Adrenal gland (tissue), 19 donors: ENCODE measurements at places on chromosomes 5 and 9. TPM values are rescaled to one million over a fixed set of nuclear protein-coding genes. Genes with fewer than 3 reads are reported as not detected.
A peak's percentile ranks its signal among the peaks of the same experiment; 100 is the strongest.

DNA sequence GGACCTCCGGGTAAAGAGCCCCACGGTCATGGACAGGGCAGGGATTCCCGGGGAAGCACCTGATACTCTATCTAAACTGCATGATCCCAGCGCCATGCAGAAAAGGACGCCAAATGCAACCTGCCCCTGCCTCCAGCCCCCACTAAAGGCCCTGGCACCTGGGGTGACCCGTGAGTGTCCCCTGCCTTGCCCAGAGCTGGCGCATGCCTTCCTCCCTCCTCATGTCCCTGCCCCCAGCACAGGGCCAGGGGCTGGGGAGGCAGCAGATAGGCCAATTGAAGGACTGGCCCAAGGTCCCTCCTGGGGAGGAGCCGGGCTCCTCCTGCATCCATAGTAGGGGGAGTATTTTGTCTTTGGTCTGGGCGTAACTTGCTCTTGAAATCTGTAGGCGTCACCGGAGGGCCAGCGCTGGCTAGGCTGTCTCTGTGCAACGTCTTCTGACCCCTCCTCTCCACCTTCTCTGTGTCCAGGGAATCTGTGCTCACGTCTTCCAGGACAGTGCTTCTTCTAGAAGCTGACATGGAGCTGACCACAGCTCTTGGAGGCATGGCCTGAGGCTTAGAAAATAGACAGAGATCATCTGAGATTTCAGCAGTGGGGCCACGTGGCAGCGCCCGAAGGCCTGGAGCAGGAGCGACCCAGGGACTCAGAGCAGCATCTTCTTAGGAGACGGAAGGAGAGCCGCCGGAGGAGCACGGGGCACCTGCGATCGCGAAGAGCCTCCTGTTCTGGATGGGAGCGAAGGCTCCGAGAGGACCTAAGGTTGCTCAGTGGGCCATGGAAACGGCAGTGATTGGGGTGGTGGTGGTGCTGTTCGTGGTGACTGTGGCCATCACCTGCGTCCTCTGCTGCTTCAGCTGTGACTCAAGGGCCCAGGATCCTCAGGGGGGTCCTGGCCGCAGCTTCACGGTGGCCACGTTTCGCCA, 660 bp downstream of the SPAAR start:
- H3K4me3 ChIP-seq, result no peak overlapping the region
- DNase-seq, result no peak
- no peaks in the 10 kb centered on the region for H3K36me3 ChIP-seq
- peaks cover 38% of the 10 kb centered on the region for H3K4me1 ChIP-seq
- H3K27ac ChIP-seq, result no peak overlapping the region

DNA sequence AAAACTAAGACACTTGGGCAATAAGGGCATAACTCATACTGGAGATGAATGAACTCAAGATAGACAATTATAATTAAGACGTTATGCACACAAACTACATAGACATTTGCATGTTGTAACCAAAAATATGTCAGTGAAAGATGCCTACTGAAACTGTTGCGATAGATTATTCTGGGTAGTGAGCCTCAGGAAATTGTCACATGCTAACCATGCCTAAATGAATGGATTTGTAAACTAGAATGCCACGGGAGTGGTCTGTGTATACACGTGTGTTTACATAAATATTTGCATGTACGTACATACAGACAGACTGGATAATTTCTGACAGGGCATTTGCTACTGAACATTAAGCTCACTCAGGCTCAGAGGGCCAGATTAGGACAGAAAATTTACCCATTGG, 1.2 kb downstream of the NIPSNAP3B start:
- H3K4me1 ChIP-seq, result peaks cover 5% of the 10 kb centered on the region
- peak overlapping the region; percentile 60 for H3K4me3 ChIP-seq
- no peaks in the 10 kb centered on the region for H3K27me3 ChIP-seq
- H3K27ac ChIP-seq, result peak overlapping the region; percentile 31
- no peaks in the 10 kb centered on the region for H3K36me3 ChIP-seq

- peak overlapping the region; percentile 71 for H3K27ac ChIP-seq
- no peaks in the 10 kb centered on the region for H3K36me3 ChIP-seq
- H3K27me3 ChIP-seq, result no peaks in the 10 kb centered on the region
- H3K4me1 ChIP-seq, result peaks cover 12% of the 10 kb centered on the region
These were observed 100.6 kb downstream of the ANGPTL2 start for GRCh38 chr9:127021664-127022363.

Gene LCN12
- 1.7 TPM for total RNA-seq

DNA sequence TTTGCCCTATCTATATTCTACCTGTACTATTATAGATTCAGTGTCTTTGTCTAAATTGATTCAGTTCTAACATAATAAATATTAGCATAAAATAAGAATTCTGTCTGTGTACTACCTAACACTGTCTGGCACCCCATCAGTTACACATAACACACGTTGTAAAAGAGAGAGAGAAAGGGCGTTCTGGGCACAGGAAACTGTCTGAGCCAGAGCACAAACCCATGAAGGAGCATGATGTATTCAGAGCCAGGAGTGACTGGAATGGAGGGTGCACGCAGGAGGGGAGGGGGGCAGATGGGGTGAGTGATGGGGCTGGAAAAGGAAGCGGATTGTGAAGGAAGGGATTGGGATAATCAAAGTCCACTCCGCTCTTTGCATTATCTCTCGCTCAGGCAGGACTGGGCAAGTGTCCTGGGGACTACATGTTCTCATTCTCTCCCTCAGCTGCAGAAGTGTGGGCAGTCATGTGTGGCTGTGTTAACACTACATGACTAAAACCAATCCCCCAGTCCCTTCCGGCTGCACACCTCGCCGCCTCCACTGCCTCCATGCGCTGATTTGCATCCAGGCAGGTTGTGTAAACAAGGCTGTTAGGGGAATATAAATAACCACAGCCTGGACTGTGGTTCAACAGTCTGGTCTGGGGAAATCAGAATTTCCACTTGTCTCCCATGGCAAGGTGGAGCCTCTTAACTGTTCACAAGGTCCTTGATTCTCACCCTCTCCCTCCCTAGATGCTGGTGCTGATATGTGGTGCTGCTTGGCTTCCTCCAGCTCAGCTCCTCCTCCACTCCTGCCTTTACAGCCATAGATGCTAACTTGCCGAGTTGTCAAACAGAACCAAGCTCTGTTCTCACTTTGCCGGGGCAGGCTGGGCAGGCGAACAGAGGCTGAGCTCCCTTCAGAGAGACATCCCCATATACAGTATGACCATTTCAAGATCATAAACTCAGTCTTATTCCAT, 367.5 kb upstream of the BRINP1 start:
- H3K27ac ChIP-seq, result no peak overlapping the region
- no peak overlapping the region for H3K4me3 ChIP-seq

DNA sequence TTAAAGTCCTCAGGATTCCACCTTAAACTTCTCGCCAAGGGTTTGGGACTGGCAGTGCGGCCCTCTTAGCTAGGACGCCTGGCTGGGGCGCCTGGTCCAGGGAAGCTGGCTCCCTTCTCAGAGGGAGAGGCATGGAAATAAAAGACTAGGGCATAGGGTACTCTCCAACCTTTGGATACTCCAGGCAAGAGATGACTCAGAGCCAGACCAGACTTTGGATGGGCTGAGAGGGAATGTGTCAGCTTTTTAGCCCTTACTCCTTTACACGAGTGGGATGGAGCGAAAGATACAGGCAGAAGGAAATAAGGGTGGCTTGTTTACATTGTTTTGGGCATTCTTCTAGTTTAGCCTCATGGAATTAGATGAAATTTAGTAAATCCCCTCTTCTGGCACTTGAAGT, 48.2 kb downstream of the IL31RA start:
- no peaks in the 10 kb centered on the region for H3K27me3 ChIP-seq
- no peak overlapping the region for H3K27ac ChIP-seq
- DNase-seq, result no peak
- no peaks in the 10 kb centered on the region for H3K4me1 ChIP-seq

GRCh38 chr5:14399054-14399692, 182.4 kb upstream of the OTULINL start:
- H3K4me1 ChIP-seq, result peaks cover 6% of the 10 kb centered on the region
- H3K36me3 ChIP-seq, result no peaks in the 10 kb centered on the region
- H3K27ac ChIP-seq, result no peak overlapping the region
- no peaks in the 10 kb centered on the region for H3K27me3 ChIP-seq
- no peak overlapping the region for H3K4me3 ChIP-seq

DNA sequence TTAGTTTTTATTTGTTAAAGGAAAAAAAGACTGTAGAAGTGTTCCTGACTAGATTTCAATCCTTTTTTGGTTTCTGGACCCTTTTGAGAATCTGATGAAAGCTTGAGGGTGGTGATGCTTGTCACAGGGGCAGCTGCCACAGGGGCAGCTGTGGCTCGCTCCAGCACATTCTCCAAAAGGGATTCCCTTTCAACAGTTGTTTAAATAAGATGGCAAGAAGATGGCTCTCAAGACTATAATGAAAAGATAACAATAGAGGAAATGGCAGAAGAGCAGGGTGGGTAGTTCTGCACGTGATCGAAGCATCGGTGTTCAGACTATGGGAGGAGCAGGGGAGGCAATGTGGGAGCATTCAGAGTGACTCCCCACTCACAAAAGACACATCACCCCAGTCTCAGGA, 46.5 kb upstream of the TNFAIP8 start:
- H3K4me1 ChIP-seq, result no peaks in the 10 kb centered on the region
- H3K27ac ChIP-seq, result no peak overlapping the region
- no peak for DNase-seq
- H3K36me3 ChIP-seq, result no peaks in the 10 kb centered on the region
- H3K27me3 ChIP-seq, result no peaks in the 10 kb centered on the region

DNA sequence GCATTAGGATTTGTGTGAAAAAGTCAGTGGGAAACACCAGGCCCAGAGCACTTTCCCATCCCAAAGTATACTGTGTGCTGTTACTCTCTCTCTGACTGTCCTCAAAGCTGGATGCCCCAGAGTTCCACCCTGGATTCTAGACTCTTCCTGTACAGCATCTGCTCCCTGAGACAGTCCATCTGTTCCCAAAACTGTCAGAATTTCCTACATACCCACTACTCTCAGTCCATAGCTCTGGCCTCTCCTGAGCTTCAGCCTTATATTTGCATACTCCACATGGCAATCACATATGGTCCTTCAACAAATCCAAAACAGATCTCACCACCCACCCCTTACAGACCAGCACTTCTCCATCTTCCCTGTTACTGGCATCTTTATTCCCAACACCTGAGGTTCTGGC, 9.5 kb downstream of the ELP1 start:
- H3K27ac ChIP-seq, result no peak overlapping the region
- H3K36me3 ChIP-seq, result no peaks in the 10 kb centered on the region
- no peak overlapping the region for H3K4me3 ChIP-seq
- no peak for DNase-seq
- H3K4me1 ChIP-seq, result no peaks in the 10 kb centered on the region

DNA sequence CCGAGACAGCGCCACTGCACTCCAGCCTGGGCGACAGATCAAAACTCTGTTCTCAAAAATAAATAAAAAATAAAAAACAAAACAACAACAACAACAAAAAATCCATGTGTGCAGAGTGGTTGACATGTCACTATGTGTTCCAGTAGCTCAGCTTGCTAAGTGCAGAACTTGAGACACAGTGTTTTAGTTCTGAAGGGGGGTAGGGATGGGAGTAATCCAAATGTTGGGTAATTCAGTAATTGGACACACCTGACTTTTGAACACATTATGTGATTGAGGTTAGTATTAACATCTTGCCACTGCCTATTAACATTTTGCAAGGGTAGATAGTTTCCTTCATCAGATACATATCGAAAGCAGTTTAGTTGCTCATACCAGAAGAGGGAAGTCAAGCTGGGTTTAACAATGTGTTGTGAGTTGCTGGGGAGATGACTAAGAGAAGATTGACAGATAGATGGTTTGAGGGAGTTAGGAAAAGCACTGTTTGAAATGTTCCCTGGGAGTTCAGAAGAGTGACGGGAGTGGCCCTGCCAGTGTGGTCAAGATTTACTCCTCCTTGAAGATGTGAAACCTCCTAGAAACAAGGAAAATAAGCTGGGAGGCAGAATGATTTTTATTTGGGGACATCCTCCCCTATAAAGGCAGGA, 928 bp downstream of the HACD4 start:
- peaks cover 9% of the 10 kb centered on the region for H3K4me1 ChIP-seq
- peak overlapping the region; percentile 58 for H3K27ac ChIP-seq
- H3K27me3 ChIP-seq, result no peaks in the 10 kb centered on the region
- H3K4me3 ChIP-seq, result peak overlapping the region; percentile 62
- no peaks in the 10 kb centered on the region for H3K36me3 ChIP-seq
- DNase-seq, result no peak

- no peaks in the 10 kb centered on the region for H3K36me3 ChIP-seq
- no peaks in the 10 kb centered on the region for H3K27me3 ChIP-seq
- H3K4me1 ChIP-seq, result no peaks in the 10 kb centered on the region
- H3K4me3 ChIP-seq, result no peak overlapping the region
These were observed 6.8 kb downstream of the C9orf43 start for GRCh38 chr9:113417370-113417769.

Gene IRX2
- total RNA-seq, result 0.14 TPM

DNA sequence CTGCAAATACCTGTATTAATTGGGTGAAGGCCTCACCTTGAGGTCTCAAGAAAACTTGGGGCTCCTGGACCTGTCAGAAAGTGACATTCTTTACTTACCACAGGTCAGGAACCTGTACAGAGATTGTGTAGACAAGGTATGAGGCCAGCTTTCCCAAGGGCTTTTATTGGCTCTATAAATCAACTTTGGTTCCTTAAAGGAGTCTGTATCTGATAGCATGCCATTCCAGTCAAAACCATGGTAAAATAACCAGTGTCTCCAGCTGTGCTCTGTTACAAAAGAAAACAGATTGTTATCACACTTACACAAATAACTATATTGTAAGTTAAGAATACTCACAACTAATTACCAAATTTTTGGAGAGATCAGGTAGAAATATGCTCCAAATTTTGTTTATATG, 64.5 kb downstream of the COL15A1 start:
- H3K4me3 ChIP-seq, result no peak overlapping the region
- no peaks in the 10 kb centered on the region for H3K4me1 ChIP-seq
- H3K36me3 ChIP-seq, result peaks cover 33% of the 10 kb centered on the region
- DNase-seq, result no peak
- no peaks in the 10 kb centered on the region for H3K27me3 ChIP-seq

Gene BRINP1
- 3.4 TPM for total RNA-seq

DNA sequence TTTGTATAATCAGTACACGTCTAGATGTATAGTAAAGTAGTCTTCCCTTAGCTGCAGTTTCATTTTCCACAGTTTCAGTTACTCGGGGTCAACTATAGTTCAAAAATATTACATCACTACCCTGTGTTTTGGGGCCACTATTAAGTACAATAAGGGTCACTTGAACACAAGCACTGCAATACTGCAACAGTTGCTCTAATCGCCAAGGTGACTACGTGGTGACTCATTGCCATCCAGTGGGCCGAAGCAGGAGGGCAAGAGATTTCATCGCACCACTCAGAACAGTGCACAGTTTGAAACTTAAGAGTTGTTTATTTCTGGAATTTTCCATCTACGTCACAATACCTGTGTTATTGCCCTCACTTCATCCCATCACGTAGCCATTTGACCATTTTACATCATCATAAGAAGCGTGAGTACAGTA, at the start of gene ARL14EPL:
TSS of gene ARL14EPL (plus strand) at position 379 of the 424 bp plus-strand sequence. CDS start 18,994 bp downstream, outside the sequence.
- no peaks in the 10 kb centered on the region for H3K4me1 ChIP-seq
- H3K36me3 ChIP-seq, result no peaks in the 10 kb centered on the region
- H3K27ac ChIP-seq, result no peak within 1 kb of the TSS
- no peaks in the 10 kb centered on the region for H3K27me3 ChIP-seq
- H3K4me3 ChIP-seq, result no peak within 1 kb of the TSS

- no peaks in the 10 kb centered on the region for H3K4me1 ChIP-seq
- H3K27me3 ChIP-seq, result no peaks in the 10 kb centered on the region
- no peak overlapping the region for H3K27ac ChIP-seq
- no peaks in the 10 kb centered on the region for H3K36me3 ChIP-seq
These were observed 607.6 kb downstream of the EBF1 start for GRCh38 chr5:158492136-158492535.

Gene SLC36A2
- total RNA-seq, result not detected

GRCh38 chr9:136141682-136142413, 23.2 kb upstream of the TMEM250 start:
- DNase-seq, result no peak
- H3K4me1 ChIP-seq, result no peaks in the 10 kb centered on the region
- H3K36me3 ChIP-seq, result no peaks in the 10 kb centered on the region

- H3K36me3 ChIP-seq, result no peaks in the 10 kb centered on the region
- H3K4me3 ChIP-seq, result no peak overlapping the region
- H3K27ac ChIP-seq, result no peak overlapping the region
- peaks cover 35% of the 10 kb centered on the region for H3K4me1 ChIP-seq
- H3K27me3 ChIP-seq, result no peaks in the 10 kb centered on the region
- no peak for DNase-seq
These were observed 71.1 kb downstream of the EHMT1 start for GRCh38 chr9:137689745-137690529.
